ENCODE measurements at places on chromosomes 11 and 22.
A peak's percentile ranks its signal among the peaks of the same experiment; 100 is the strongest.

- no peak for DNase-seq
These were observed 90.3 kb downstream of the TMPRSS5 start for GRCh38 chr11:113615773-113616172.

DNA sequence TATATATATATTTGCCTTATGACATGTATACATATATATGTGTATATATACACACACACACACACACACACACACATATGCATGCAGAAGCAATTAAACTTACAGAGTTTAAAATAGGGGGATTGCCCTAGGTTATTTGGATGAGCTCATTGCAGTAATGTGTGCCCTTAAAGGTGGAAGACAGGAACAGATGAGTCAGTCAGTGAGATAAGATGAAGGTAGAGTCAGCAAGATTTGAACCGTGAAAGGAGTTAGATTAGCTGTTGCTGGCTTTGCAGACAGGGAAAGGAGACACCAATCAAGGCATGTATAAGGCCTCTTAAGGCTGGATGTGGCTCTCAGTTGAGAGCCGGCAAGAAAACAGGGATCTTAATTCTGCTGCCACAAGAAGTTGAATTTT, 902.4 kb upstream of the RAG2 start:
- DNase-seq: no peak

- no peak for DNase-seq
These were observed 12.1 kb downstream of the HPS4 start for GRCh38 chr22:26471522-26471921.

- no peak for DNase-seq
These were observed 125.7 kb upstream of the C11orf58 start for GRCh38 chr11:16612566-16613261.

DNA sequence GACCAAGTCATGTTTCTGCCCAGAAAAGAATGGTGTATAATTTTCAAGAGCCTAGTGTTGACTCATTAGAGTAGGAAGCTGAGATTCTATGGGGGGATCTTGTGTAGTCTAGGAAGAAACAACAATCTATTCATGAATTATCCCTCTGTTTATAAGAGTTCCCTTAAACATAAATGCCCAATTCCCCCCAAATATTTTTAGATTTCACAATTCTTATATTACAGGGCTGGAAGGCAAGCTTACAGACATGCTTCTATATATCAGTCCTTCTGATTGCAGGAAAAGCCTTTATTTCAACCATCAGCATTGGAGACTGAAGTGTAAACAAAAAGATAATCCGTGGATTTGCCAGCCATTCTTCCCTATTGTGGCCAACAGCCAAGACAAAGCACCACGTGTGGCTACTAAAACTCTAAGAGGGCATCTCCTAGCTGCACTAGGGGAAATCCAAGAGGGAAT, 71.4 kb downstream of the NAT10 start:
- no peak for DNase-seq

DNA sequence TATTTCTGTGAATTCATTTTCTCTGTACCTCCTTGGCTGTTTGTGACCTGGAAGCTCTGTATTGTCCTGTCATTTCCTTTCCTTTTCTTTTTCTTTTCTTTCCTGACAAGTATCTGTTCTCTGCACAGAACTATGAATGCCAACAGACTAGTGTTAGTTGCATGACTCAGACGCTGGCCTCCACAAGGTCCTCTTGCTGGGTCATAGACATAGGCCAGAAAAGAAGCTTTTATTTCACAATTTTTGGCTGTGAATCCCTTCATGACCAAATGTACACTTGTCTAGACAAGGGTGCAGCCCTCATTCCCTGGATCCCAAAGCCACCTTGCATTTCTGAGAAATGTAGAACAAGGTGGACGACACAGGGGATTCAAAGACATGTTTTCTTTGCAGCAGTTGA, 104.1 kb upstream of the MTNR1B start:
- DNase-seq: no peak

GRCh38 chr11:12097219-12097618, 13.2 kb upstream of the MICAL2 start:
- no peak for DNase-seq

- no peak for DNase-seq
These were observed 129.9 kb downstream of the KCNC1 start for GRCh38 chr11:17864478-17864941.

GRCh38 chr11:9008661-9009060, 4.9 kb upstream of the NRIP3 start:
- DNase-seq: no peak

DNA sequence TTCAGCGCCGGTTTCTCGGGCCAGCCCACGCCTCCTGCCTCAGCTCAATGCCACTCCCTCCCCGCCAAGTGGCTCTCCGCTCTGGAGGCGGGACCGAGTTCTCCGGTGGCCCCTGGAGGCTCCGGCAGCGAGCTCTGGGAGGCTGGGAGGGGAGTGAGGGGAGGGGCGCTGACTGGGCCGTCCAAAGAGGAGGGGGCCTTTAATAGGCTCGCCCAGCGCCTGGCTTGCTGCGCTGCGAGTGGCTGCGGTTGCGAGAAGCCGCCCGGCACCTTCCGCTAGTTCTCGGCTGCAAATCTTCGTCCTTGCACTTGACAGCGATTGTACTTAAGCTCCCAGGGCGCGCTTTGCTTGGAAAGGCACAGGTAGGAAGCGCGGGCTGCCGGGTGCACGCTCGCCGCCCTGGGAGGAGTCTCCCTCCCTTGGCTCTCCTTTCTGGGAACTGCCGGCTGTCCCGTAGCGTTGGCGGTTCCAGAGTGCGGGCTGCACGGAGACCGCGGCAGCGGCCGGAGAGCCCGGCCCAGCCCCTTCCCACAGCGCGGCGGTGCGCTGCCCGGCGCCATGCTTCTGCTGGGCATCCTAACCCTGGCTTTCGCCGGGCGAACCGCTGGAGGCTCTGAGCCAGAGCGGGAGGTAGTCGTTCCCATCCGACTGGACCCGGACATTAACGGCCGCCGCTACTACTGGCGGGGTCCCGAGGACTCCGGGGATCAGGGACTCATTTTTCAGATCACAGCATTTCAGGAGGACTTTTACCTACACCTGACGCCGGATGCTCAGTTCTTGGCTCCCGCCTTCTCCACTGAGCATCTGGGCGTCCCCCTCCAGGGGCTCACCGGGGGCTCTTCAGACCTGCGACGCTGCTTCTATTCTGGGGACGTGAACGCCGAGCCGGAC, at the start of gene ADAMTS15:
Gene ADAMTS15 (plus strand): TSS at position 230 of the 894 bp plus-strand sequence. CDS start 329 bp downstream, at position 559.
- DNase-seq: no peak

GRCh38 chr11:107385361-107385981, 72.2 kb downstream of the CWF19L2 start:
- no peak for DNase-seq

GRCh38 chr22:20803696-20804324, 29.9 kb downstream of the SERPIND1 start:
- peak; percentile 51 for DNase-seq

DNA sequence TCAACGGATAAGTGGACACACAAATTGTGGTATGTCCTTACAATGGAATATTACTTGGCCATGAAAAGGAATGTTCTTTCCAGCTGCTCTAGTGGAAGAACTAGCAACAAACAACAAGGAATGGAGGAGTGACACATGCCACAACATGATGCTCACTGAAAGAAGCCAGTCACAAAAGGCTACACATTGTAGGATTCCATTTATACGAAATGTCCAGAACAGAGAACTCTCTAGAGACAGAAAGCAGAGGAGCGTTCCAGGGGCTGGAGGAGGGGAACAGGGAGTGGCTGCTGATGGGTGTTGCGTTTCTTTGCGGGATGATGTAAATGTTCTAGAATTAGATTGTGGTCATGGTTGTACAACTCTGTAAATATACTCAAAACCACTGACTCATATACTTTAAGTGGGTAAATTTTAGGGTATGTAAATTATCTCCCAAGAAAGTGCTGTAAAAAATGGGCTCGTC, 32.4 kb upstream of the PDGFB start:
- DNase-seq: no peak

DNA sequence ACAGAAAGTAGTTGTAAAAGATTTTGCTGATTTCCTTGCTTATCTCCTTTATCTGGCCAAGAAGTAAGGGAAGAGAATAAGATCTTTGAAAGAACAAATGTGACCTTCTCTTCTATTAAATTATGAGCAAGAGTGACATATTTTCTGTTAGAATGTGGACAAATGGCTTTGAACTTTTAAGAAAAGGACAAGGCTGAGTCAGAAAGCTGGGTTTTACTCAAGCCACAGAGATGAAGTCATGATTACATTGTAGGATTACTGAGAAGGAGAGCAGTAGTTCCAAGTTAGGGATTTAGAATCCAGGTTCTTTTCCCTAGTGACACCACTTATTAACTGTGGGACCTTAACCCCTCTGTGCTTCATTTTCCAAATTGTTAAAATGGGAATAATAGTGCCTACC, 13.5 kb downstream of the CCDC90B start:
- no peak for DNase-seq

- DNase-seq: no peak
These were observed 11.8 kb upstream of the AGBL2 start for GRCh38 chr11:47726878-47727514.

GRCh38 chr11:128775468-128775867, 81.6 kb downstream of the FLI1 start:
- no peak for DNase-seq

GRCh38 chr11:8209208-8209807, 40.5 kb upstream of the RIC3 start:
- DNase-seq: no peak

GRCh38 chr11:48017105-48017830, 36.9 kb downstream of the PTPRJ start:
- no peak for DNase-seq

- no peak for DNase-seq
These were observed 14.5 kb downstream of the RPL27A start for GRCh38 chr11:8697054-8697453.

DNA sequence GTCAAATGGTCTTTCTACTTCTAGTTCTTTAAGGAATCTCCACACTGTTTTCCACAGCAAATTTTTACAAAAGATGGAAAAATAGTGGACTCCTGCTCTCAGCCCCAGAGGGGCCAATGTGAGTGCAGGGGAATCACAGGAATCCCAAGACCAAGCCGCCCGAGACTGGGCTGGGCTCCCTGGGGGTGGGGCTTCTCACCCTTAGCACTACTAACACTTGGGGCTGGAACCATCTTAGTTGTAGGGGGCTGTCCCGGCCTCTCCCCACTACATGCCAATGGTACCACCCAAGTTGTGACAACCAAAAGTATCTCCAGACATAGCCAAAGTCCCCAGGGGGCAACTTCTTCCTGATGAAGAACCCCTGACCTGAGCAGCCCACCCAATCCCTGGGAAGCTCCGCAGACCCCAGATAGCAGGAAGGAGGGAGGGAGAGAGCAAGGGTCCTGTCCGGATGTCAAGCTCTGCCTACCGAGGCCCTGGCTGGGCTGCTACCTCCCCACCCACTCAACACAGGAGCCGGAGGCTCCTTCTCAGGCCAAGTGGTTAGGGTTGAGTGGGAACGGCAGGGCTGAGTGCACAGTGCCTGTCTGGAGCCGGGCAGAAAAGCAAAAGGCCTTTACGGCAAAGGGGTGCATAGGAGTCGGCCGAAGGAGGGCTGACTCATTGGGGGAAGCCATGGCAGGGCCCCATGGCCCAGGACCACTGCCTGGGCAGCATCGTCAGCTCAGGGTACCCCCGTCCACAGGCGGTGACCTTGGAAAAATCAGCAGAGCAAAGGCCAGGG, 122.5 kb upstream of the FGF3 start:
- DNase-seq: peak; percentile 15

- DNase-seq: no peak
These were observed 100.7 kb upstream of the THY1 start for GRCh38 chr11:119523539-119524157.

DNA sequence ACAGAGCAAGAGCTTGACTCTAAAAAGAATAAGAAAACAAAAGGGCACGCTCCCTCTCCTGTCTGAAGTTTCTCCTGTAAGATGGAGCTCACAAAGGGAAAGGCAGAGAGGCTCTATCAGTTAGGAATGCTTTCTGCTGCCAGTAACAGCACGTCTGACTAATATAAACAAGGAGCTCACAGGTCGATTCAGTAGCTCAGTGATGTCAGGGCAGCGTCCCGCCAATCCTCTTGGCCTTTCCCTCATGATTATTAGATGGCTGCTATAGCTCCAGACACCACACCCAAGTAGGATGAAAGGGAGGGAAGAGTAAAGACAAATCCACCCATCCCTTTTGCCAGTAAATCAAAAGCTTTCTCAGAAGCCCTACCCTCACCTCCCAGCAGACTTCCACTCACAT, 51.3 kb upstream of the HMGXB4 start:
- DNase-seq: no peak

GRCh38 chr11:120336641-120337354, 585 bp downstream of the ARHGEF12 start:
- peak; percentile 49 for DNase-seq

- DNase-seq: no peak
These were observed 106.6 kb upstream of the OPCML start for GRCh38 chr11:133638921-133639320.

DNA sequence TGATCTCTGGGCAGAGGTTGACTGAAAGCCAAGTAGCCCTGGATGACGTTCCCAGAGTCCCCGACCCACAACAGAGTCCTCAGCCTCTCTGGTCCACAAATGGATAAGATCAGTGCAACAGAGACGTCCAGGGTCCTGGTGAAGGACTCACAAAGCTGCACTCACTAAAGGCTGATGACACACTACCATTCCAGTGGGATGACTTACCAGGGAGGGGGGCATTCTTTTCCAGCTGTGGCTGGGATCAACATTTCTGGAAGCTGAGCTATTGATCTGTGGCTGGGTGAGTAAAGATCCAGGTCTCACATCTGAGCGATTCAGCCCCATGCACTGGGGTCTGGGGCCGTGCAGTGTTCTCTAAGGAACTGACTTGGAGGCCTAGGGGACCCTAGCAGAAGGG, 296.2 kb downstream of the NTM start:
- DNase-seq: no peak

All from dorsolateral prefrontal cortex (tissue), 122 donors.